Endothelial cell of umbilical vein (primary cell): ENCODE measurements at places on chromosomes 5 and 9. TPM values are rescaled to one million over a fixed set of nuclear protein-coding genes. Genes with fewer than 3 reads are reported as not detected.

Gene STK32A
- not detected in 2 replicates for total RNA-seq

Gene WDR31
- total RNA-seq = 0.62 and 1.00 TPM in 2 replicates

Gene ANKRD34B
- not detected in 2 replicates for total RNA-seq

Gene DOK3
- 5.3 and 8.1 TPM in 2 replicates for total RNA-seq

Gene DBH
- not detected in 2 replicates for total RNA-seq

GRCh38 chr9:6877671-6878161, 119.9 kb downstream of the KDM4C start:
- no peaks in the 10 kb centered on the region for H3K36me3 ChIP-seq
- no peak for DNase-seq
- H3K4me3 ChIP-seq = no peak overlapping the region
- no peaks in the 10 kb centered on the region for H3K27me3 ChIP-seq
- H3K27ac ChIP-seq = no peak overlapping the region

GRCh38 chr5:148875205-148875875, 48.9 kb downstream of the ADRB2 start:
- no peaks in the 10 kb centered on the region for H3K36me3 ChIP-seq
- no peak for DNase-seq
- H3K4me3 ChIP-seq = no peak overlapping the region
- no peaks in the 10 kb centered on the region for H3K27me3 ChIP-seq

DNA sequence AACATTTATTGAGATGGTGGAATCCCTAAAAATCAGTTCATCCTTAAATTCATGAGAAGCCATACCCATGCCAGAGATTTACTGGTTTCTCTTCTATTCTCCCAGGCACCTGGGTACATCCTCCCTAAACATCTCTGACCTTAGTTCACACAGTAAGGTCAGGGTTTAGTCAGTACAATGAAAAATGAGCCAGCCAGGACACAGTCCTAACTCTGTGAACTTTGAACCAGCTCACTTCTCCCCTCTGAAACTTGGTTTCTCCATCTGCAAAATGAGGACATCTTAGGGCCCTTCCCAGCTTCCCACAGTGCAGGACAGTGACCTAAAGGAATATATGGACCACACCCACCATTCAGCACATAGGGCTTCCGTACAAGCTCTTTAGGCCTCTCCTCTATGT, 1.9 kb downstream of the NOP16 start:
- H3K27ac ChIP-seq = no peak overlapping the region
- no peaks in the 10 kb centered on the region for H3K27me3 ChIP-seq
- no peak overlapping the region for H3K4me3 ChIP-seq
- no peak for DNase-seq

- H3K27me3 ChIP-seq = no peaks in the 10 kb centered on the region
- H3K4me3 ChIP-seq = no peak overlapping the region
- H3K27ac ChIP-seq = no peak overlapping the region
- H3K36me3 ChIP-seq = no peaks in the 10 kb centered on the region
Observed at GRCh38 chr9:128057724-128058409, 9.3 kb downstream of the NAIF1 start.

DNA sequence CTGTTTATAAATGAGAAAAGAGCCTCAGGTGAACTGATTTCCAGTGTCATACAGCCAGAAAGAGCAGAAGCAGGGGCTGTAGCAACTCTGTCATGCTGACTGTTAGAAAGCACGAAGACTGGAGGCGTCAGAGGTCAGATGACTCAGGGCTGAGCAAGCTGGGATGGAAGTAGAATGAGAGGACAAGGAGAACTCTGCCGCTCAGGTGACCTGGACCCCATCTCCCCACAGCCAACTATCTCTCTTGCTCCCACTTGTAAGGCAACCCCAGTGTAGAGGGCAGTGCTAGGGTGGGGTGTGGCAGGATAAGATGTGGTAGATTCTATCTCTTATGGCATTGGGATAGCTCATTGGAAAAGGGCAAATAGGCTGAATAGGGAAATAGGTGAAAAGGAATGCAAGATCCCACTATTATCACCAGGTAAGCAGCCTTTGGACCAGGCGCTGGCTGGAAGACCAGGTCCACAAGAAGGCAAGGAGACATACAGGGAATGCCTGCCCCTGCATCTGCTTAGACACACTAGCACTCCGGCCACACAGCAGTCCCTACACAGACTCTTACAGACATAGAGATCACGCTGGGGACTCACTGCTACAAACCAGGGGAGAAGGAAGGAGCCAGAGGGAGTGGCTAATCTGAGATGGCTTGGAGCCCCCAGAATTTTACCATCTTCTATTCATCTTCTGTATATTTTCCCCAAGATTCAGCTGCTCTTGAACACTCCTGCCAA, 21.2 kb upstream of the LOX start:
- H3K4me1 ChIP-seq = peaks cover 8% of the 10 kb centered on the region
- H3K27ac ChIP-seq = no peak overlapping the region
- H3K27me3 ChIP-seq = no peaks in the 10 kb centered on the region
- H3K36me3 ChIP-seq = no peaks in the 10 kb centered on the region
- no peak overlapping the region for H3K4me3 ChIP-seq

DNA sequence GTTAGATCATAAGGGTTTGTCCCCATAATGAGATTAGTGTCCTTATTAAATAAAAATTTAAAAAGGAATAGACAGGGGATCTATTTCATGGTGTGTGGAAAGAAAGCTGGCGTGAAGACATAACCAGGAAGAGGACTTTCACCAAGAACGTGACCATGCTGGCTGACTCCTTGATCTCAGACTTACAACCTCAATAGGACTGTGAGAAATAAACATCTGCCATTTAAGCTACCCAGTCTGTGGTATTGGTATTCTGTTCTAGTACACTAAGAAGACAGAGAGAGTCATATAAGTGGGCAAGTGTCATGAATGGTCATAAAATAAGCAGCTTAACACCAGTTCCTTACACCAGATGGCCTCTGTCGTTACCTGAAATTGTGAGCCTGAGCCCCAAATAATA, 259.4 kb upstream of the CCNG1 start:
- H3K4me3 ChIP-seq = no peak overlapping the region
- H3K36me3 ChIP-seq = no peaks in the 10 kb centered on the region
- H3K27me3 ChIP-seq = no peaks in the 10 kb centered on the region

GRCh38 chr5:80961376-80962281, 1.5 kb downstream of the RASGRF2 start:
- peaks cover 36% of the 10 kb centered on the region for H3K4me1 ChIP-seq
- DNase-seq = no peak
- H3K27me3 ChIP-seq = peaks cover 28% of the 10 kb centered on the region
- H3K27ac ChIP-seq = no peak overlapping the region
- H3K36me3 ChIP-seq = no peaks in the 10 kb centered on the region
- H3K4me3 ChIP-seq = peak overlapping the region; percentile 49

DNA sequence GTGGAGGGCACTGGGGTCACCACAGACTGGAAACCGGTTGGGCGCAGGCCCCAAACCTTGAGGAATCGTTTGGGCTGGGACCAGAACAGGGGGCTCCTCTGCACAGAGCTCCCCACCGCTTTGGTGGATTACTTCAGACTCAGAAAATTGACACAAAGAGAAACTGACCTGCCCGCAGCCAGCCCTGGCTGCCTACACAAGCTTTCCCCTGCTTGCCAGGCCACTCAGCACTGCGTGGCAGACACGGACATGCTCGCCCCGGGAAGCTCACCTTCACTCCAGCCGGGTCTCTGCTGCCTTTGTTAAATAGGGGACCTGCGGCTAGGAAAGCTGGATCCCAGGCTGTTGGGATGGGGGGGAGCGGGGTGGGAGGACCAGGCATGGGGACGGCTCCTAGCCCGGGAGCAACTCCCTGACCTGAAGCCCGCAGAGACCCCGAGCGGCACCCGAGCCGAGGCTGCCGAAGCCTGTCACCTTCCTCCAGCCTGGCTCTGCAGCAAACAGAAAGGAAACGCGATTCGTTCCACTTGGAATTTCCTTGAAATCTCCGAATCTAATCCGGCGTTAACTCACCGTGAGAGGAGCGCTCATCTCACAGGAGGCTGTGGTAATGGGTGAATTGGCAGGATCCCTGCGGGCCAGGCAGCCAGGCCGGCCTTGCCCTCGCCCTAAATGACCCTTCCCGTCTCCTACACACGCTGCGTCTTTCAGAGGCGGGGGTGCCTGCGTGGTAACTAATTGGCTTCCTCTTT, 8.8 kb downstream of the PAX5 start:
- H3K36me3 ChIP-seq = no peaks in the 10 kb centered on the region
- H3K27ac ChIP-seq = no peak overlapping the region
- H3K27me3 ChIP-seq = peaks cover 78% of the 10 kb centered on the region
- peaks cover 7% of the 10 kb centered on the region for H3K4me1 ChIP-seq
- DNase-seq = no peak
